ENCODE measurements at places on chromosomes 12 and 14.

DNA sequence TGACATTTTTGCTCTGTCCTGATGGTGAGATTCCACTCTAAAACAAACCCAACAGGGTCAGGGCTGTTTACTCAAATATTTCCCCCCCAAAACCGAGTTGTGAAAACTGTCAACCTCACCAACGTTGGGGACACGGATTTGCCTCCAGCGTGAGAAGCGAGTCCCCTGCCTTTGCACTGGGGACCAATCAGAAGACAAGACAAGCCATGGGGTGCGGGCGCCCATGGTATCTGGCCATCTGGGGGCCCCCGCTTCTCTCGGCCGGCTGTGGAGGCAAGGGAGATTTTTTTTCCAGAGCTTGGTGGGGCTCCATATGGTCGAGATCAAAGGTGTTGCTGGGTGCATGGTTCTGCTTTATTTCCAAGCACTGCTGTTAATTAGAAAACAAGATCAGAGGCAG is 272.1 kb downstream of the BCL11B start:
- no peak for DNase-seq

DNA sequence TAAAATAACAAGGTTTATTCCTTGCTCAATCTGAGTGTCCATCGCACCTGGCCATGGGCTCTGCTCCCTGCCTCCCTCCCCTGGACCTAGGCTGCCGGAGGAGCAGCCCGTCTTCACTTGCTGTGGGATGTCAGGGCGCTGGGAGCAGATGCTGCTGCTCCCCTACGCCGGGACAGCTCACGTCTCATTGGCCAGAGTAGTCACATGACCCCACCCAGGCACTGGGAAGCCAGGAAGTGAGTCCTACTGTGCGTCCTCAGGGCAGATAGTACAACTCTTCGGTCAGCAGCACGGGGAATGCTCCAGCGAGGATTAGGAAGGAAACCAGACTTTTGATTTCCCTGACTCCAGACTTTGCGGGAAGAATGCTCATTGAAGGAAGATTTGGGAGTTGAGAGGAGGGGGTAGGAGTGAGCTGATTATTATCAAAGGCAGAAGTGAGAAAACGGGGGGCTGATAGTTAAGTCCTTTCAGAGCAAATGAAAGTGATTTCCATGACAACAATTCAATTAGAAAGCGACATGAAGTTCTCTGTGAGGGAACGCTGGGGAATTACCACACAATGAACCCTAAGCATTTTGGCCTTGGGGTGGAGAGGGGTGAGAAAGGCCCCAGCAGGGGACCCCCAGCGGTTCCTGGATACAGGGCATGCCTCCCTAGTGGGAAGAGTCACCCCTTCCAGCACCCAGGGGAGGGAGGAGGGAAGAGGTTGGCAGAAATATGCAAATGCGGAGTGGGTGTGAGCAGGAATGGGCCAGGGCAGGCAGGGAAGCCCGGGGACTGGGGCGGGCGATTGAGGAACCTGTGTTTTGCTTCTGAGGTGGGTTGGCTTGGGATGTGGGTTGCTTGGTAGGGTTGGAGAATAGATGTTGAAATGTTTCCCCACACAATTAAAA is 215.5 kb downstream of the AACS start:
- no peak for DNase-seq

DNA sequence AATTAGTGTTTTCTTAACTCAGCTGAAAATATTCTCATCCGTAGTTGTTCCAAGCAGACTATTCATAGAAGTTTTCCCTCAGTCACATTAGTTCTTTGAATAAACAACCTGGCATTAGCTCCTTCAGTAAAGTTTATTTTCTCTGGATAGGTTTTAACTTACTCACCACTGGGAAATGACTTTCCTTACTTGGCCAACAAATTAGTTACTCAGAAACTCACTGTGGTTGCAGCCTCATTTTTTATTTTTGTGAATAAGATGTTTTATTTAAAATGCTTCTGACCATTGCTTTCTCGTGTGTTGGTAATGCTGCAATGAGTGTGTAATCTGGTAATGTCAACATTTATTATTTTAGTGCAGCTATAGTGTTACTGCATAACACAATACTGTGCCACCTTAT is 74.9 kb downstream of the NOVA1 start:
- no peak for DNase-seq

- no peak for DNase-seq
Observed at GRCh38 chr12:75550401-75551240, 39.2 kb upstream of the KRR1 start.

DNA sequence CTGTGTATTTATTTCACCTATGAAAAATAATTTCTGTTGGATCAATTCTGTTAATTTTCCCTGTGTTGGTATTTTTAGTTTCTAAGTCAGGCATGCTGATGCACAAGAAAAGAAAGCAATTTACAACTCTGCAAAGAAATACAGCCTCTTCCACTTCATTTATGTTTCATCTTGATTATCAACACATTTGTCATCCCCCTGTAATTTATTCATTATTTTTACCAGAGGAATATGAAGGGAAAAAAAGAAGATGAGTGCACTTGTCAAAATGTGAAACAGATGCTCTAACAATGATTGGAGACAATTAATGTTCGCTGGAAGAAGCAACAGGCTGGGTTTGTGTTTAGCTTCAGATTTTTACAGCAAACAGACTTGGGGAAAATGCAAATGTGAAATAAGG is 958.5 kb upstream of the SEL1L start:
- no peak for DNase-seq

GRCh38 chr12:104292872-104293794 is 10.4 kb upstream of the EID3 start:
- no peak for DNase-seq

DNA sequence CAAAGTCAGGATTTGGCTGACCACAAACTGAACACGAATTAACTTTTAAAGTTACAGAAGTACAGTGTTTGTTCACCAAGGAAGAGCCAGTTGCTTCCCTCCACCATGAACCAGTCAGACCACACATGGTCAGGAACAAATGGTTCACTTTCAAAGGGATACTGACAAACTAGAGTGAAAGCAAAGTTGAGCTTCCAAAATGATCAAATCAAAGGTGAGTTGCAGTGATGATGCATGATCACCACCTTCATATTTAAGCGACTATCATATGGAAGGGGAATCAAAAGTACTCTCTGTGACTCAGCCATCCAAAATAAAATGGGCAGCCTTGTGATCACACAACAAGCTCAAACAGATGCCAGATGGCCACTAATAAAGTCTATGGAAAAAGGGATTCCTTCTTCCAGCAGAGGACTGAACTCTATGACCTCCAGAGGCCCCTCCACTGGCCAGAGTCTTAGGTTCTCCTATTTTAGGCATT is 13.1 kb downstream of the NT5DC3 start:
- DNase-seq = no peak

DNA sequence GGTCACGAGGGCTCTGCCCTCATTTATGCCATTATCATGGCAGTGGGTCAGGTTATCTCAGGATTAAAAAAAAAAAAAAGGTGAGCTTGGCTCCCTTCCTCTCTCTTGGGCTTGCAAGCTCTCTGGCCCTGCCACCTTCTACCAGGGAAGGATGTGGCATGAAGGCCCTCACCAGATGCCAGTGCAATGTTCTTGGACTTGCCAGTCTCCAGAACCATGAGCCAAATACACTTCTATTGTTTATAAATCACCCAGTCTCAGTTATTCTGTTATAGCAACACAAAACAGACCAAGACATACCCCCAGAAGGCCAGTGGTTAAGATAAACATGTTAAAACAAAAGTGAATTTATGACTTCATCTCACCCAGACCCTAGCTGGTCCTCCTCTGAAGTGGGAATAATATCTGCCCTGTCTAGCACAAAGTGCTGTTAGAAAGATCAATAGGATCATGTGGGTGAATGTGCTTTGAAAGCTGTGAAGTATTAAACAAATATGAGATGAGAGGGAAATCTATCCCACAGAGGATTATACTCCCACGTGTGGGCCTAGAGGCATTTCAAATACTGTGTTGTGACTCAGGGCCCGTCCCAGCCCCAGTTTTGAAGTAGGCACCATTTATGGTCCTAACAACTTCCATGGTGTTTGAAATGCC is 88.6 kb downstream of the NINJ2 start:
- no peak for DNase-seq

GRCh38 chr12:3148366-3149000 is 71.3 kb downstream of the TSPAN9 start:
- no peak for DNase-seq

DNA sequence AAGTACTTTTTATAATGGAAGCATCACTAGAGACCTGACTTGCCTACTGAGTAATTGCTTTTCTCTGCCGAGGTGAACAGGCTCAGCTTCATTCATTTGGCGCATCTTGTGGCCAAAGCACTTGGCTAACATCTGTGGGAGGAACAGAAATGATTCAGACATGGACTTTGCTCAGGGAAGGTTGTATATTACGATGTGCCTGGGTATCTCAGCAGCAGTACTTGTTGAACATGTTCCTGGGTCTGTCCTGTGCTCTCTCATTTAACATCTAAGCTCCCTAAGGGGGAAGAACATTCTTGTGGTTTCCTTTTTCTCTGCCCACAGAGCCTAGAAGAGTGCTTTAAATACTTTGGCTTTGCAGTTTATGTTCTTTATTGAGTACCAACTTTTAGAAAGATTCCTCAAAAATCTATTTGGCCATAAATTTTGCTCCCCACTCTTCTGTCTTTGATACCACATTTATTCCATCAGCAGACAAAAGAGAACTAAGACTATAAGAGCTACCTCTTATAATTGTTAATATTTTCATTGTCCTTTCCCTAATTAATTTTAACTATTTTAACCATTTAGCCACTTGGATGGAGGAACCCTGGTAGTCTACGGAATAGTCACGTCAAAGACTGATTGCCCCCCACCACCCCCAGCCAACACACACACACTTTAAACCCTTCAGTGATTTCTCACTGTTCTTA is 101.2 kb upstream of the EGLN3 start:
- DNase-seq = no peak

DNA sequence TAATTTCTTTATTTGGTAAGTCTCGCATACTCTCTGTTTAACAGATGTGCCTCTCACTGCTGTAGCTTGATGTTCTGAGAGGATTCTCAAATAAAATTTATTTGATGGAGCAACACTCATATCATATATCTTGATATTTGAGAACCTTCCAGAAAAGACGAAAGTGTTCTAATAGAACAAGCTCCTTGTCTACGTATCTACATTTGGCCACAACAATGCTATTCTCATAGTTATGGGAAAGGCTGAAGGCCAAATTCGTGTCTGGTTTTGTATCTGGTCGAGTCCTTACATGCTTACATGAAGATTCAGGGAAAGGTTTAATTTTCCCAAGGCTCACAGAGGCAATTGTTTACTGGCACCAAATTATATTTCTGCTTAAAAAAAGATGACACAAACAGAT is 186.7 kb upstream of the SLC38A2 start:
- no peak for DNase-seq

DNA sequence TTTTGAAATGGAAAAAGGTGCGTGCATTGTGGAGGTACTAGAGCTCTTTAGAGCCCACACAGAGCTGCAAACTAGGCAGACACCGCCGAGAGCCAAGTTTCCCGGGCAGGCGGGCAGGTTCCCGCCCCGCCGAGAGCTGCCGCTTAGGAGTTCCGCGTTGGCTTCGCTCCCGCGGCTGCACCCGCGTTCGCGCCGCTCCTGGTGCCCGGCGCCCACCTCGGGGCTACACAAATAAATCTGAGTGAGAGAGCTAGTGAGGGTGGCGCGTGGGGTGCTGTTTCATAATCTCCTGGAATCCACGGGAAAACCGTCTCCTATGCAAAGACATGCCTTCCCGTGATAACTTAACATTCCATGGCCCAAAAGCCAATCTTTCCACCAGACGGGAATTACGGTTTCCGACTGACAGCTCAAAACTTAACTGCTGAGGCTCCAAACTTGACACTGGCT is 645 bp downstream of the KITLG start:
- peak; percentile 71 for DNase-seq

DNA sequence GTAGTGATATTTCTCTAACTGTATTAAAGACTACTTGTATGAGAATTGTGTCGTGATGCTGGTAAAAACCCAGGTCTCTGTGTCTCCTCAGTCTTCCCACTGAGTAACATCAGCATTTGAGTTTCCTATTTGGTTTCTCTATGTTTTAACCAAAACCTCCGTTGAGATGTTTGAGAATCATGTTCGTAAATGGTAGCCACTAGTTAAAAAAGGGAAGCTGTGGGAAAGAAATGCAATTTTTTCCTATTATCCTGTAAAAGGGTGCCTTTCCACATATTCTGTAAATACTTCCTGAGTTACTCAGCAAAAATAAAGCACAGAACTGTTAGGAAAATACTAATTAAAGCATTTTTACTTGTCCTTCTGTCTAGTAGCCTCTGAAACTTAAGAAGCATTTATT is 7.0 kb downstream of the CLEC1B start:
- DNase-seq = no peak

GRCh38 chr12:117025481-117026151 is 73.6 kb downstream of the TESC start:
- DNase-seq = peak; percentile 75

DNA sequence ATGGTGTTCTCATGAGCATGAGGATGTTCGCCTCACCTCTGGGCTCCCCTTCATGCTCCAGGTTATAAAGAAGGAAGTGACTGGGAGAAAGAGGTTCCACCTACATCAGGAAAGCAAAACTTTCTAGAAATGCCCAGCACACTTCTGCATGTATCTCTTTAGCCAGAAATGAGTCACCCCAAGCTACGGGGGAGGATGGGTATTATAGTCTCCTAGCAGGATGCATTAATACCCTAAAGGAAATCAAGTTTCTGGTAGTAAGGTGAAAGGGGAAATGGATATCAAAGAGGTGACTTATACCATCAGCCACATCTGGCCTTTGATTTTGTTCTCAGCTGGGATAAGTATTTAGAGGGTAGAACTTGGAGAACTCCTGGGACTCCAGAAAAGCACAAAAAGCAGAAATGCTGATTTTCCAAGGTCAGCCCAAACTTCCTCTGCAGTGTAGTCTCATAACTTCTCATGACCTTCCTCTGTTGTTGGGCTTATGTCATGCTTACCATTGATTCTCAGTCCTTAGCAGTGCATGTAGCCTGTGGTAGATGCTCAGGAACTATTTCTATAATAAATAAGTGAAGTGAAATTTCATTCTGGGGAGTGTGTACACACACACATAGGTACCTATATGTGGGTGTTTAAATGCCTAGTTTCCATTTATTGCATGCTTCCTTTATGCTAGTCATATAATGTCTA is 209.4 kb upstream of the CRY1 start:
- no peak for DNase-seq
